ENCODE measurements at places on chromosomes 5 and 9. TPM values are rescaled to one million over a fixed set of nuclear protein-coding genes. Genes with fewer than 3 reads are reported as not detected.

GRCh38 chr5:39017504-39017903 lies 56.7 kb downstream of the RICTOR start:
- DNase-seq, result no peak

DNA sequence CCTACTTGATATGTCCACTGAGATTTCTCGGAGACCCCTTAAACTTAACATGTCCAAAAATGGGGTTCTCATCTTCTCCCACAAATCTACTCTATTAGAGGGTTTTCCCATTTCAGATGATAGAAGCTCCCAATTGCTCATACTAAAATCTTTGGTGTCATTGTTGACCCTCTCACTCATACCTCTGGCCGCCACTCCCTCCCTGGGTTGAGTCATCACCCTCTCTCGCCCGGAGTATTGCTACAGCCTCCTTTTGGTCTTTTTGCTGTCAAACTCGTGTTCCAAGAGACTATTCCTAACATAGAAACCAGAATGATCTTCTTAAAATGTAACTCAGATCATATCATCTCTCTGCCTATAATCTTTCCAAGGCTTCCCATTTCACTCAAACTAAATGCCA lies 91.0 kb upstream of the GNAQ start:
- DNase-seq, result no peak

DNA sequence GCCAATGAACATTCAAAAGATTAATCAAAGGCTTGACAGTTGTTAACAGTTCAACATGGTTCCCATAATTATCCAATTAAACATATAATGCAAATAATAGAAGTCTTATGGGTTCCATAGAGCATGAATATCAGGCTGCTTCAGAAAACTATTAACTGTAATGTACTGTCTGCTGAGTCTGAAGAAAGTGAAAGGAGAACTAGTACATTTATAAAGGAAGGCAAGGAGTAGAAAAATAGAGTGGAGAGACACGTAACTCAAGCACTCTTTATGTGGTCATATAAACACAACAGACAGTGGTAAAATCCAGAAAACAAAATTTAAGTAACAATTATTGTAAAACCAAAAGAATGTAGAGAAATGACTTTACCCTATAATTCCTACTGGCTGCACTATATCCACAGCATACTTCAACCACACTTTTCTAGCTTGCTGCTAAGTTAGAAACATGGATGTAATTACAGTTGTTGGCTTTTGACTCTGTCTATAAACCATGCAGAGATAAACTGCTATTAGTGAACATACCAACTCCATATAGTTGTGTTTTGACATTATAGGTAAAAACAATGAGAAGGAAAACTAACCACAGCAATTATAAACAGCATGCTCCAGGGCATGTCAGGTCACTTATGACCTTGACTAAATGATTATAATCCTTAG lies 32.7 kb downstream of the NFIB start:
- no peak for DNase-seq

The LECT2 gene
- not detected for total RNA-seq

The KCNMB1 gene
- total RNA-seq, result not detected

GRCh38 chr5:72711351-72711750 lies 105.1 kb upstream of the TNPO1 start:
- DNase-seq, result no peak

- no peak for DNase-seq
Observed at GRCh38 chr5:54274944-54275343, 35.4 kb downstream of the ARL15 start.

Data from renal cortical epithelial cell (primary cell).